ENCODE measurements at places on chromosomes 11 and 22.

GRCh38 chr22:50676661-50677492 lies 4.3 kb downstream of the SHANK3 start:
- DNase-seq, result no peak

GRCh38 chr11:48043111-48043990 lies 63.0 kb downstream of the PTPRJ start:
- DNase-seq, result no peak

DNA sequence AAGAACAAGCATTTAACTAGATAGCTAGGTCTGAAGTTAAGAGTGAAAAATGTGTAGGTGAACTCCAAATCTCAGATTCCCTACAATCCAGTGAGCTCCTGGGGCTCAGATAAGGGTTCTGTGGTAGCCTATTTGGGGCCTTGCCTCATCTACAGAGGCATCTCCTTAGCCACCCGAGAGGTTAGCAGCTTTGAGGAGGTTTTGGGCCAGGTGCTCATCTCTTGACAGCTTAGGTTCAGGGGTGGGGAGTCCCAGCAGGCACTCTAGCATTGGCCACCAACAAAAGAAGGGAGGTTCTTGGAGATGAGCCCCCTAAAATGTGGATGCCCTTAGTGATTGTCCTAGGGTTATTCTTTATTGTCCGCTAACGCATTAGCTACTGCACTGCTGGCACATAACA lies 184.4 kb upstream of the B3GAT1 start:
- no peak for DNase-seq

GRCh38 chr22:32987081-32987631 lies 71.0 kb downstream of the SYN3 start:
- peak; percentile 38 for DNase-seq

DNA sequence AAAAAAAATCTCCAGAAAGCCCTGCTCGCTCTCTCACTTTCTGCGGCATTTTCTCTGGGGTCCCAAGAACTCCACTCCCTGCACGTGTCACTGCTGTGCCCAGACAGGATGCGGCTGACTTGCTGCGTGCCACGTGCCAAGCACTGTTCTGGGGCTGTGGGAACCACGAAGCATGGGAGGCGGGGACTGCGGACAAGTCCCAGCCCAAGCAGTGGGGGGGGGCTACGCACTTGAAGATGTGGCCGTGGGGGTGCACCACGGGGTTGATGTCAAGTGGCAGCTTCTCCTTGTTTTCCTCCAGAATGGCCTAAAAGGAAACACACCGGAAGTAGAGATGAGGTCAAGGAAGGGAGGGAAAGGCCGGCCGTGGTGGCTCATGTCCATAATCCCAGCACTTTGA lies 10.8 kb downstream of the TTLL12 start:
- no peak for DNase-seq
